Fibroblast of skin of back (primary cell): ENCODE measurements at places on chromosomes 7 and 10.
A peak's percentile ranks its signal among the peaks of the same experiment; 100 is the strongest.

GRCh38 chr10:123792248-123792978 lies 99.2 kb downstream of the CPXM2 start:
- DNase-seq = no peak

GRCh38 chr7:151411551-151411950 lies 1.7 kb upstream of the WDR86 start:
- no peak for DNase-seq

DNA sequence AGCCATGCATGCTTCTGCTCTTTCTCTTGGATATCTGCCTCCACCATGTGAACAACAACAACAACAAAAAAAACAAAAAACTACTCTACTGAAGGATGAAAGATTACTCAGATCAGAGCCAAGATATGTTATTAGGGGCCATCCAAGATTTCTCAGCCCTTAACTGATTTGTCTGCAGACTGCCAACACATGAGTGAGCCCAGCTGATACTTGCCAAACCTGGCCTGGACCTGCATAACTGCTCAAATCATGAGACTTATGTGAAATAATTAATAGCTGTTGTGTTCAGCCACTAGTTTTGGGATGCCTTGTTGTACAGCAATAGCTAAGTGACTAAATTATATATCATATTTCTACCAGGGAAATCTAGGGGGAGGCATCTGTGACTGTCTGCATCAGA lies 334.5 kb upstream of the SORCS1 start:
- no peak for DNase-seq

- DNase-seq = no peak
Measured at GRCh38 chr7:4734587-4735345, 40.7 kb upstream of the AP5Z1 start.

- peak; percentile 90 for DNase-seq
Measured at GRCh38 chr7:94289071-94289470, 105.6 kb upstream of the COL1A2 start.

GRCh38 chr7:28411876-28412662 lies at the start of gene CREB5:
Gene CREB5 (plus strand): TSS chr7:28412518. CDS start chr7:28412915, 397 bp downstream.
- DNase-seq = no peak

- DNase-seq = no peak
Measured at GRCh38 chr7:105094966-105095365, 81.0 kb downstream of the KMT2E start.

DNA sequence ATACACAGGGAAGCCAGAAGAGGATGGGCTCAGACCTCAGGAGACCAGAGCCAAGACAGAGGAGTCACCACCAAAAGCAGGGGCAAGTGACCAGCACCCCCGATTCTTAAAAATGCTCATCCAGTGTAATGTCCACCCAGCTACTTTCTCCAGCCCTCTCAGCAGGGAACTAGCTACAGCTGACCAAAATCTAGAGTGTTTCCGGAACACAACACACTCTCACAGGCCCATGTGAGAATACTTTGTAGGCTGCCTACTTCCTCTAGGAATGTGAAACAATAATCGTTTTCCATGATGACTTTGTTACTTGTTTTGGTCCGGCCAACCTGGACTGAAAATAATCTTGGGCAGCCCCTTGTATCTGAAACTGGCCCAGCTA lies 14.5 kb downstream of the PSAP start:
- peak; percentile 32 for DNase-seq

DNA sequence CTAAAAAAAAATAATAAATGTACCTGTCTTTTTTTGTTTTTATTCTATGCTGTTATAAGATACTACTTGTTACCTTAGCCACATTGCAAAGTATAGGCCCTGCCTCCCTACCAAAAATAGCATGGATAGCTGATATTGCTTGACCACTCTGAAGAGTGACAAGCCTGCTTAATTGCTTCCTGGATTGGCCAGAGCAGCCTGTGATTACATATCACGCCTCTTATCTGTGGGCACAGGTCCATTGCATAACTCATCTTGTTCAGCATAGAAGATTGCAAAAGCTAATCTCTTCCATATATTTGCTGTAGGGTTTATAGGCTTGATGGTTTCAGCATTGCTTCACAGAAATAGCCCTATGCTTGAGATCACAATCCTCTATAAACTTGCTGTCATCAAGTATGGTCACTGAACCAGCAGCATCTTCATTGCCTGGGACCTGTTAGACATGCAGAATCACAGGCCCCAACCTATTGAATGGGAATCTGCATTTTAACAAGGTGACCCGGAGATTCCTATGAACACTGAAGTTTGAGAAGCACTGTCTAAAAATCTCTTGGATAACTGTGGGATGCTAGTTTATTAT lies 280.8 kb upstream of the CDC14C start:
- DNase-seq = no peak

DNA sequence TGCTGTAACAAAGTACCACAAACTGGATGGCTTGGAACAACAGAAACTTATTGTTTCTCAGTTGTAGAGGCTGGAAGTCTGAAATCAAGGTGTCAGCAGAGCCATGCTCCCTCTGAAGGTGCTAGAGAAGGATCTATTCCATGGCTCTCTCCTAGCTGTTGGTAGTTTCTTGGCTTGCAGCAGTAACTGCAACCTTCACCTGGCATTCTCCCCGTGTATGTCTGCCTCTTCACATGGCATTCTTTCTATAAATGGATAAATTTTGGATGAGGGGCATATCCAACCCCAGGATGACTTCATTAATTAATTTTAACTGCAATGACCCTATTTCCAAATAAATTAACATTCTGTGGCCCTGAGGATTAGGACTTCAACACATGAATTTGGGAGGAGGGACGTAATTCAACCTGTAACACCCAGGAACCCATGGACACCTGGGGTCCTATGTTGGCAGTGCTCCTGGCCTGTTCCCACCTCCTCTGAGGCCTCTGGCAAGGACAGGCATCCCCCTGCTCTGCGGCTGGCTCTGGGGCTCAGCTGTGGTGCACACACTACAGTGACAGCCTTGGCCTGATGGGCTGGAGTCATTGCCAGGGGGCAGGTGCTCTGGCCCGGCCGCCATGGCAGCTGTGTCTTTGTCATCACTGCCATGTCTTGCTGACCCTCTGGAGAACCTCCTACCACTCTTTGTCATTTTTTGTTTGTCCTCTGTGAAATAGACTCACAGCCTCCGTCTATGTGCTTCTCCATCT lies 30.8 kb downstream of the LSMEM1 start:
- DNase-seq = no peak

GRCh38 chr7:135712182-135712782 lies 15.7 kb downstream of the SLC13A4 start:
- DNase-seq = no peak

GRCh38 chr10:57031346-57031745 lies 670.3 kb upstream of the ZWINT start:
- DNase-seq = no peak

DNA sequence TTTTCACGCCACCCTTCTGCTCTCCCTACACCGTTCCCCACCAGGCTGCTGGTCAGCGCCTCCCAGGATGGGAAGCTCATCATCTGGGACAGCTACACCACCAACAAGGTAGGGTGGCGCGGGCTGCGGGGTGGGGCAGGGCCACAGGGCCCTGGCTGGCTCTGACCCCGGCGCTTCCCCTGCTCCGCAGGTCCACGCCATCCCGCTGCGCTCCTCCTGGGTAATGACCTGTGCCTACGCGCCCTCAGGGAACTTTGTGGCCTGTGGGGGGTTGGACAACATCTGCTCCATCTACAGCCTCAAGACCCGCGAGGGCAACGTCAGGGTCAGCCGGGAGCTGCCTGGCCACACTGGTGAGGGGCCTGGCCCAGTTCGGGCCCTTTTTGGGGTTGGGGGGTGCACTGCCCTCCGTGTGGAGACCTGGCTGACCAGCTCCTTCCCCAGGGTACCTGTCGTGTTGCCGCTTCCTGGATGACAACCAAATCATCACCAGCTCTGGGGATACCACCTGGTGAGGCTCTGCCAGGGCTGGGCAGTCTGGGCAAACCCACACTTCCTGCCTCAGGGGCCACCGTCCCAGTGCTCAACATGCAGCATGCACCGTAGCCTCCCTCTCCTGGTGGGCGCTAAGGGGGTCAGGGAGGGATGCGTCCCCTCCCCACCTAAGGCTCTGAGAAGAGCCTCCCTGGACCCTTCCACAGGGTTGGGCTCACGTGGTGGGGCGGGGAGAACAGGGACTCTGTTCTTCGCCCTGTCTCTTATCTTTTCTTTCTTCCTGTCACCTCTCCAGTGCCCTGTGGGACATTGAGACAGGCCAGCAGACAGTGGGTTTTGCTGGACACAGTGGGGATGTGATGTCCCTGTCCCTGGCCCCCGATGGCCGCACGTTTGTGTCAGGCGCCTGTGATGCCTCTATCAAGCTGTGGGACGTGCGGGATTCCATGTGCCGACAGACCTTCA lies 4.0 kb downstream of the GNB2 start:
- DNase-seq = no peak

- DNase-seq = peak; percentile 26
Measured at GRCh38 chr10:127977357-127978009, 70.6 kb downstream of the PTPRE start.

DNA sequence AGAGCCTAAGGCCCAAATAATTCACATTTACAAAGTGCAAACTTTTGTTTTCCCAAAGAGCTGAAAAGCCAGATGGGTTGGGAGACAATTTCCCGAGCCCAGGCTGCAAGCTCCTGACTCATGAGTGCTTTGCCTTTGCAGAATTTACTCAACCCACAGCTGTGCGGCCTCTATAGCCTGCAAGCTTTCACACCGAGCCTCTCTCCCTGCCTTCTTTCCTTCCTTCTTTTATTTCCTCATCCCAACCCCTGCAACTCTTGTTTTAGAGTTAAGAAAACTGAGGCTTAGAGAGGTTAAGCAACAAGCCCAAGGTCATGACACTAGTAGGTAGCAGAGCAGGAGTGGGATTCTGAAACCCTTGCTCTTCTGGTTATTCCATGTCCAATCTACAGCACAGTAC lies 203.0 kb upstream of the GPR26 start:
- DNase-seq = no peak

DNA sequence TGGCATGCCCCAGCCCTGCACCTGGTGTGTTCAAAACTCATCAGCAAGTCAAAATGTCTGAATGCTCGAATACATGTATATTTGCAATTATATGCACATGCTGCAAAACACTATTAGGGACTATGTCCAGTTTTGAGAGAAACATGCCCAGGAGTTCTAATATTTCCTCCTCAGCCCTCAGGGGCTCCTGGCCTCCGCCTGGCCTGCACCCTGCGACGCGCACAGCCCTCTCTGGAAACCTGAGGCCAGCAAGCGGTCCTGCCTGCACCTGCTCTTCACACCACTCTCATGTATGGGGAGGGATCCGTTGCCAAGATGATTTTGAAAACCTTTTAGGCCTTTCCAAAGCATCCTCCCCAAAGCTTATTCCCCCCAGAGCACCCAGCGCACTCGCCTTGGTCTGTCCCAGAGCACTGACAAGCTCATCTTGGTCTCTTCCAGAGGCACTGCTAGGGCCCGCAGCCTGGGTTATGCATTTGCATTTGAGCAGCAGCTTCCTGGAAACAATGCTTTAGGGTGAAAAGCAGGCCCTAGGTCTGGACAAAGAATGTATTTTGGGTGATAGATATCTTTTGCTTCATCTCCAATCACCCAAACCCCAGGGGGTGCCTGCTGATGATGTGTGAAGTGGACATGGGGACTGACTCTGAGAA lies 22.6 kb upstream of the CNPY1 start:
- DNase-seq = no peak
